CD4-positive, alpha-beta T cell treated with Interleukin-2 at 100 ng/mL for 4 hours (primary cell): ENCODE measurements at places on chromosomes 2 and 18.

DNA sequence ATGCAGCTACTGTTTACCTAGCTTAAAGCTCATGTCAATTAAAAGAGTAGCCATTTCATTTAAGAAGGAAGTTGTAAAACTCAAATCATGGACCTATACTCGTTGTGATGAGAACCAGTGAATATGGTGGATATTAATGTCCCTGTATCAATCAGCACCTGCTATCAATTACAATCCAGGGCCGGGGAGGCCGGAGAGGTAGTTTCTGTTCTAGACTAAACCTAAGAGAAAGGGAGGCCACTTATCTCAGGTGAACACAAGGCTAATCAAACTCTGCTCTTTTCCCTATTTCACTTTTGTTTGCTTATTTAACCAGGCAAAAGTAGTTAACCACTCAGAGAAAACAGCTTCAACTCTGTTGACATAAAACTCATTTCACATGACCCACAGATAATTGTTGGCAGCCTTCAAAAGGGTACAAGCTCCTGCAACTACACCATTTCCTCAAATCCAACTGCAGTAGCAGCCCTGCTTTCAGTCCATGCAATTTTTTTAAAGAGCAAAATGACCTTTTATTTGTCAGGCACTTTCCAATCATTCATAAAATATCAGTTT is 27.8 kb upstream of the SLC9A2 start:
- DNase-seq = no peak

GRCh38 chr18:10670856-10671255 is 145.0 kb downstream of the NAPG start:
- no peak for DNase-seq

DNA sequence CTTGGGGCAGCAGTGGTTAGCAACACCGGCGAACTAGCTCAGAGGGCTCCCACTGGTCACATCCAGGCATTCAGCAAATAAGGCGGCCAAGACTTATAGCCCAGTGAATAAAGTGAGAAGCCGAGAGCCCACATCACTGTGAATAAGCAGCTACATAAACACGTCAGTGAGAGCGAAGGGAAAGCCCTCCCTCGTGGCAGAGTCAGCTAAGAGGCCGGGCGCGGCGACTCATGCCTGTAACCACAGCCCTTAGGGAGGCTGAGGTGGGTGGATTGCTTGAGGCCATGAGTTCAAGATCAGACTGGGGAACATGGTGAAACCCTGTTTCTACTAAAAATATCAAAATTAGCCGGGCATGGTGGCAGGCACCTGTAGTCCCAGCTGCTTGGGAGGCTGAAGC is 5.2 kb downstream of the D2HGDH start:
- peak; percentile 31 for DNase-seq

DNA sequence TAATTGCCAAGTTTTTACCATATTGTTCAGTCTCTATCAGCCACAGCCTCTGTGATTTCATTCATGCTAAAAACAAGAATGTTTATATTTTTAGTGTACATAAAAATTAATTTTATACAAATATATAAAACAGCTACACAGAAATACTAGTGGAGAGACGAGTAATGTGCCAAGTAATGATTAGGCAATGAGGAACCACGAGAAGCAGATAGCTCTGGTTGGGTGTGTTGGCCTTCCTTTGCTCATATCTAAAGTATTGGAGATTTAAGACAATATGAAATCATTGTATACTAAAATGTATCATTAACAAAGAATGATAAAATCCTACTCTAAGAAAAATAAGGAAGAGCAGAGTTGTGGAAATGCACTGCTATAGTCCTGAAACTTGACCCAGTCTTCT is 326.7 kb downstream of the AGAP1 start:
- no peak for DNase-seq

- no peak for DNase-seq
These were observed 79.4 kb downstream of the SLC4A3 start for GRCh38 chr2:219706823-219707281.

DNA sequence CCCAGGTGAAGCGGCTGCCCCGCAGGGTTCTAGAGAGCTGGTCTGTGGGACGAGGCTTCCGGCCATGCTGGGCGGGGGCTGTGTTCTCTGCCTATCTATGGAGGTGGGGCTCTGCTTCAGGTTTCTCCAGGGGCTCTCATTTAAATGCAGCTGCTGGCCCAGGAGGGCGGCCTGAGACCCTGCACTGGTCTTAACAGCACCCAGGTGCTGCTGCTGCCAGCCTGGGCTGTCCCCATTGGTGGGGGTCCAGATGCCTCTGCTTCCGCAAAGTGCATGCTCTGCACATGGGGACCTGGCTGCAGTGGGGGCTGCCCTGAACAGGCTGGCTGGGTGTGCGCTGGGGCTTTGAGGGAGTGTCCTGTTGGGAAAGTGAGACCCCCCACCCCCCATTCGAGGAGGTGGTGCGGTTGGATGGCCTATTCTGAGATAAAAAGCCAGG is 29.7 kb upstream of the ALLC start:
- DNase-seq = no peak

DNA sequence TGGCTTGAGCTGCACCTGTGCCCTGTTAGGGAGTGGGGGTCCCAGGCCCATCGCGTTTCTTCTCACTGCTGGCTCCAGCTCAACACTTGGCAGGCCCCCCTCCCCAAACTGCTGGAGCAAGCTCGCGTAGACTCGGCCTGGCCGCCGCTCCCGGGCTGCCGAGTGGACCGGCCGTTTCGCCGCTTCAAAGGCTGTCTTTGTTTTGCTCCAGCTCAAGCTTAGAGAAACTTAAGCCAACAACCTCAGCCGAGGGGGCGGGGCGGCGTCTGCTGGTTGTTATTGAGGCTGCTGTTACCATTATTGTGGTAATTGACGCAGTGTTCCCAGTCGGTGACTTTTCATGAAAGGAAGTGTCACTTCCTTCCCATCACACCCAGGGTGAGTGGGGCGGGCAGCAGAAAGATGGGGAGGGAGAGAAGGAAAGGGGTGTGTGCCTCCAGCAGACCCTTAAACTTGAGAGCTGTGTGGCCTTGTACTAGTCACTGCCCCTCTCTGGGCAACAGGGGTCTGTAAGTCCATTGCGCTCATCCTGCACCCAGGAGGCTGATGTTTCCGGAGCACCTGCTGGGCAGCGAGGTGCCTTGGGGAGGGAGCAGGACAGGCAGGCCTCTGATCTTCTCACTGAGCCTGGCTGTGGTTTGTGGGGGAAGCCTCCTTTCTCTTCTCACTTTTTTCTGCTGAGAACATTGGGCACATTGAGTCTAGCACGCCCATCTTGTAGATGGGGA is 2.1 kb downstream of the ARID5A start:
- DNase-seq = peak; percentile 90

- DNase-seq = no peak
These were observed 39.9 kb downstream of the ADD2 start for GRCh38 chr2:70728128-70728527.

DNA sequence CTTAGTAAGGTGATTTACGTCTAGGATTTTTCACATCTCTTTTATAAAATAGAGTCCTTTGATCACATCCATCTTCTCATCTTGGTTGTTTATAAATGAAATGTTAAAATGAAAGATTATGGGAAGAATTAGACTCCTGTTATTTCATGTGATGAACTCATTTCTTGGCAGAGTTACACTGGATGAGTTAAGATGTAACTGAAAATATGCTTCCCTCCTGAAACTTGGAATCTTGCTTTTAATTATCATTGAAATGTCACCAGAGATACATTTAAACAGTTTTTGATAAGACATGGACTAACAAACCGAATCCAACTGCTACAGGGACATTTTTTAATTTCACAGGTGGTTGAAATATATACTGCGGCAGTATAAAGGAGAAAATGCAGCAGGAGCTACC is 274.0 kb downstream of the DLGAP1 start:
- DNase-seq = no peak

DNA sequence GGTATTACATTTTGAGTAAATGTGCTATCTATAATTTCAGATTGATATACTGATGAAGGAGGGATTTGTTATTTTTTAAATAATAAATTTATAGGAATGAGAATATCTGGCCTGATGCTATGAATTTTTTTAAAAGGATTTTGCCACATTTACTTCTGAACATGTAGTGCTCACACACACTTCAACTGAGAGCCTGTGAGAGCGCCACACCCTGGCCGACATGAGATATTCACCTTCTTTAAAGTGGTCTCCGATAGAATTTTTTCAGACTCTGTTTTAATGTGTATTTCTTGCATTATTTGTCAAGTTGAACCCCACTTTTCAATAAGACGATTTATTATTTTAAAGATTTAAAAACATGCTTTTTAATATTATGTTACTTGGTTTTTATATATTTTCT is 813.3 kb downstream of the DCC start:
- no peak for DNase-seq

GRCh38 chr2:116696223-116696622 is 1118.3 kb upstream of the DDX18 start:
- no peak for DNase-seq

- DNase-seq = peak; percentile 40
These were observed 2.8 kb downstream of the STAT1 start for GRCh38 chr2:191010887-191011885.

DNA sequence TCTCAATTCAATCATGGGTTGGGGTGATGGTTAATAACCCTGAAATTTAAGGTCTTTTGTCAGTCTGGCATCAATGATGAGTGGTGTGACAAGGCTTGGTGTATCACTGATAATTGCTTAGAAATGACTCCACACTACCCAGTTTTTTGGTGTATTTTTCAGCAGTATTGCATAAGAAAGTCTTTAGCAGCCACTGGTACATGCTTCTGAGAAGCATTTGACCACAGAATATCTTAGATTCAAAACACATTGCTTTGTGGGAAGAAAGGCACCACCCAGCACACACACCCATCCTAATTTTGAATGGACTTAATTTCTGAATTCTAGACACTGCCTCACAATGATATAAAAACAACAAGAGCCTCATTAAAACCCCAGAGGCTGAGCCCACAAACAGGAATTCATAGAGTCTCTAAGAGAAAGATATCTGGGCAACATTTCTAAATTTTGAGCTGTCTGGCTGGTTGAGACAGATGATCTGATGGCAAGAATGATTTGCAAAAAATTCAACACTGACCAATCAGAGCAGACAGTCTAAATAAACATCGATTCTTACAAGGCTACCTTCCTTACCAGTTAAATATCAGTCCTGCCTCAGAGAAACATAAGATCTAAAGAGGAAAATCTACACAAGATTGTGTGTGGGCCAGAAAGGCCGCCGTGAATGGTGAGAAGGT is 114.7 kb upstream of the CYP1B1 start:
- no peak for DNase-seq

DNA sequence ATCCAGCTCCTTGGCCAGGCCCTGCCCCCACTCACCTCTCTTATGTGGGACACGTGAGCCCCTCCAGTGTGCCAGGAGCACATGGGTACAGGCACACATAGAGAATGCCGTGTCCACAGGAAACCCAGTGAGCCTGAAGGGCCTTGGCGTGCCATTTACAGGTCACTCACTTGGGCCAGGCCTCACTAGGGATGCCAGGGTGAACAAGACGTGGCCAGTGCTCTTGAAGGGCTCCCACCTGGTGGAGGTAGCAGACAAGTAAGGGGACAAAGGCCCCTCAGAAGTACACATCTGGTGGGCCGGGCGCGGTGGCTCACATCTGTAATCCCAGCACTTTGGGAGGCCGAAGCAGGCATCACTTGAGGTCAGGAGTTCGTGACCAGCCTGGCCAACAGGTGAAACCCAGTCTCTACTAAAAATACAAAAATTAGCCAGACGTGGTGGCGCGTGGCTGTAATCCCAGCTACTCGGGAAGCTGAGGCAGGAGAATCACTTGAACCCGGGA is 15.1 kb upstream of the C1QL2 start:
- DNase-seq = no peak

DNA sequence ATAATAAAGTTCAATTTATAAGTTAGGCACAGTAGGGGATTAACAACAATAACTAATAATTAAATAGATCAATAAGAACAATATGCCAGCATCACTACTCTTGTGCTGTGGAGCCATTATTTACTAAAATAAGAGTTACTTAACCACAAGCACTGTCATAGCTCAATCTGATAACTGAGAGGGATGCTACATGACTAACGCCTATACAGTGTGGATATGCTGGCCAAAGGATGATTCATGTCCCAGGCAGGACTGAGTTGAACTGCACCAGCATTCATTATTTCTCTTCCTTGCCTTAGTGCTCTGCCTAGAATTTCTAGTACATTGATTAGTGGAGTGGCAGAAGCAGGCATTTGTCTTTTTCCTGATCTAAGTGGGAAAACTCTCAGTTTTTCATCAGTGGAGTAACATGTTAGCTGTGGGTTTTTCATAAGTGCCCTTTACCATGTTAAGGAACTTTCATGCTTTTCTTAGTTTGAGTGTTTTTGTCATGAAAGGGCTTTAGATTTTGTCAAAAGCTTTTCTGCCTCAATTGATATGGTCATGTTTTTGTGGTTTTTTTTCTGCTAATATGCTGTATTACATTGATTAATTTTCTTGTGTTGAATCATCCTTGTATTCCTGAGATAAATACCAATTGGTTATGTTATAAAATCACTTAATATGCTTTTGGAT is 21.7 kb downstream of the KIAA1328 start:
- no peak for DNase-seq

GRCh38 chr2:72896446-72896845 is 9.2 kb downstream of the SPR start:
- no peak for DNase-seq

DNA sequence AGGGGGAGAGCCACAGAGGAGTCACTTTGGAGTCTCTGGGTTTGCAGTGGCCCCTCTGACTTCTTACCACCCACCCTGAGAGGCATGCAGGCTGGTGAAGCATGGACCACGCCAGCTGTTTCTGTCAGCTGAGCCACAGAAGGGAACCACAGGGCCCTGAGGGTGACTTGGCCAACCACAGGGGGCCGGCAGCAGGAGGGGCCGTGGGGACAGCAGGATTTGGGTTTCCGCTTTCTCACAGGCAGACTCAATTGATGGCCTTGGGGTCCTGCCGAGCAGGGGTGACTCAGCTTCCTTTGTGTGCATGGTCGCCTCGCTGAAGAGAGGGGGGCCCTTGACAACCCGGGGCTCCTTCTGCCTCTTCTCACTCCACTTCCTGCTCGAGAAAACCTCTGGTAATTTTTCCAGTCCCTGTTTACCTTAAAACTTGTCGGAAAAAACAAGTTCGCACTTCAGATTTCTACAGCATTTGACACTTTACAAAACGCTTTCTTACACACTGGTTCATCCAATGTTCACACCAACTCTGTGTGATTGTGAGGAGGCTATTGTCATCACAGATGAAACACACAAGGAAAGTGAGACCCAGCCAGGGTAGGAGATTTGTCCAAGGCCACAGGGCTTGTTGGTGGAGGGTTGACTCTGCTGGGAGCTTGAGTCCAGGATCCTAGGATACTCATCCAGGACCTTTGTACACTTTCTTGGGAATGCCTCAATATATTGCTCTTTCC is 311.2 kb downstream of the LPIN1 start:
- peak; percentile 27 for DNase-seq

DNA sequence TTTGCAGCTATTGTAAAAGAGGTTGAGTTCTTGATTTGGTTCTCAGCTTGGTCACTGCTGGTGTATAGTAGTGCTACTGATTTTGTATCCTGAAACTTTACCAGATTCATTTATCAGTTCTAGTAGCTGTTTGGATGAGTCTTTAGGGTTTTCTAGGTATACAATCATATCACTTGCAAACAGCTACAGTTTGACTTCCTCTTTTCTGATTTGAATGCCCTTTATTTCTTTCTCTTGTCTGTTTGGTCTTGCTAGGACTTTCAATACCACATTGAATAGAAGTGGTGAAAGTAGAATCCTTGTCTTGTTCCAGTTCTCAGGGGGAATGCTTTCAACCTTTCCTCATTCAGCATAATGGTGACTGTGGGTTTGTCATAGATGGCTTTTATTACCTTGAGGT is 210.5 kb upstream of the DPP10 start:
- DNase-seq = no peak
